ENCODE measurements at places on chromosomes 4 and X.

GRCh38 chrX:149222040-149222439 lies 283.1 kb downstream of the IDS start:
- no peak for DNase-seq

DNA sequence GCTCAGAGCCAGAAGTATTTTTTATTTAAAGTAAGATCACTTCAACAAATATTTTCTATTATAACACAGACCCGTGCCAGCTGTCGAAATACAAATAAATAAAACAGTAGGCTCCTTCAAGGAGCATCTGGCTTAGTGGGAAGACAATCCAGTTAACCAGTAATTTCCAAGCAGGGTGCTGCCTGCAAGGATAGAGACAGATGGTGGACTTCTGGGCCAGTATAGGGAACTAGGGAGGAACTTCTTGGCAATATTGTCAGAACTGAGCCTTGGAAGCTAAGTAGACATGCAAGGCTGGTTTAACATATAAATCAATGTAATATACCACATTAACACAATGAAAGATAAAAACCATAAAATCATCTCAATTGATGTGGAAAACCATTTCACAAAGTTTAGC lies 17.0 kb upstream of the MTMR1 start:
- DNase-seq = no peak

DNA sequence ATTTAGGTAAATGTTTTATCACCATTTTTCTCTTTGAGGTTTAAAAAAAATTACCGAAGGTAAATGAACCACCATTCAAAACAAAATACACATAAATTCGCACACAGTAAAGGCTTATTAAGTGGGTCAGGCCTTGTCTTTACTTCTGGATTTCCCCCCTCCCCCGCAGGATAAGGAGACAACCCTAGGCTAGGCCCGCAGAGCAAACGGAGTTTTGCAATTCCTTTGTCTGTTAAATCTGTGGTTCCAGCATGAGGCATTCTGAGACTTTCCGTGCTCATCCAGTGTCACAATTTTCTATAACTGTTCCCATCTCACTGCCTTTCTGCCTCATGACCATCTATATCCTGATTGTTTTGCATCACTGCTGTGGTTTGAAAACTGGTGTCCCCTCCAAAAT lies 307.4 kb downstream of the DCHS2 start:
- no peak for DNase-seq

- no peak for DNase-seq
These were observed 27.6 kb downstream of the ZNF81 start for GRCh38 chrX:47864300-47864699.
